Aorta (tissue), 5 donors: ENCODE measurements at places on chromosomes 13 and 19. TPM values are rescaled to one million over a fixed set of nuclear protein-coding genes. Genes with fewer than 3 reads are reported as not detected.

DNA sequence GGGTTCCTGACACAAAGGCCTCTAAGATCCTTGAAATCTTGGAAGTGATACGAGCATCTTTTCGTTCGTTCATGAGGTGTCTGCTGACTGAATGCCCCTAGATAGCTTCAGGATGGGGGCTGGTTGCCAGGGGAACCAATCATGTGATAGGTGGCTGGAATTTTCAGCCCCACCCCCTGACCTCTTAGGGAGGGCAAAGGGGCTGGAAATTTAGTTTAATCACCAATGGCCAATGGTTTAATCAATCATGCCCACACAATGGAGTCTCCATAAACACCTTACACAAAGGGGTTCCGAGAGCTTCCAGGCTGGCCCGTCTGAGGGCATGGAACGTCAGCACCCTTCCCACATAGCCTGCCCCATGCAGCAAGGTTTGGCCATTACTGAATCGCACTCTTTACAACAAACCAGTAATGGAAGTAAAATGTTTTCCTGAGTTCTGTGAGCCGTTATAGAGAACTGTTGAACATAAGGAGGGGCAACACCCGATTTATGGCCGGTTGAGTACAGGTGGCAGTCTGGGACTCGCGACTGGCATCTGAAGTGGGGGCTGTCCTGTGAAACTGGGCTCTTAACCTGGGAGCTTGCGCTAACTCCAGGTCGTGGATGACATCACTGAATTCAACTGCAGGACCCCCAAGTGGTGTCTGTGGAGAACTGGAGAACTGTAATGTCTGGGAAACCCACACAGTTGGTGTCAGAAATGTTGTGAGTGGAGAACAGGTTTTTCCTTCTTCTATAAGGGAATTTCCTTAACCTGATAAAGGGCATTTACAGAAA is 25.6 kb downstream of the MLLT1 start:
- no peak for DNase-seq

GRCh38 chr13:90545070-90545840 is 802.2 kb upstream of the MIR17HG start:
- DNase-seq = no peak

- DNase-seq = no peak
These were observed 310.3 kb downstream of the KLF5 start for GRCh38 chr13:73369095-73369494.

GRCh38 chr19:18494267-18494607 is 27.6 kb downstream of the ELL start:
- DNase-seq = no peak

Gene UPK1A
- not detected for total RNA-seq

- no peak for DNase-seq
These were observed 230.2 kb downstream of the TUBA3C start for GRCh38 chr13:18951412-18951811.

DNA sequence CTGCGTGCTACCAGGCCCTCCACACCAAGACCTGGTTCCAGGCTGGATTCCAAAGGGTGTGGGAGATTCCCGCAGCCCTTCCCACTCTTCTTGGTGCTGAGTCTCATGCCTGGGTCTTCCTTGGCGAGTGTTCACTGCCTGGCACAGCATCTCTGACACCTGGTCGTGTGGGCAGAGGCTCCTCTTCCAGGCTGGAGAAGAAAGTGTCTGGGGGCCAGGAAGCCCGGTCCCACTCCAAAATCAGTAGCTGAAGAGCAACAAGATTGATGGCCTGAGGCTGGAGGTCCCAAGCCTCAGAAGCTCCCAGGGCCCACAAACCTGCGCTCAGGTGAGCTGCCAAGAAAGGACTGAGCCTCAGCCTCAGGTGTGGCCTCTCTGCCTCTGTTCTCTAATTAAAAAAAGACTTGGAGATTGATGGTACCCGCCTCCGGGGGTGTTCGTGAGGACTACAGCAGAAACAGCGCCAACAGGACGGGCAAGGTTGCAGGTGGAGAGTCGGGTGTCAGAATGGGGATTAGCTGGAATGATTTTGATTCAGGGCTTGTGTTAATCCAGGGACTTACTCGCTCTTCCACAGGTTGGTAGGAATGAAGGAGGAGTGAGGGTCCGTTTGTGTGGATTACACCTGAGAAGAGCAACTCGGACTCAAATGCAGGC is 217.5 kb downstream of the TEX29 start:
- no peak for DNase-seq

DNA sequence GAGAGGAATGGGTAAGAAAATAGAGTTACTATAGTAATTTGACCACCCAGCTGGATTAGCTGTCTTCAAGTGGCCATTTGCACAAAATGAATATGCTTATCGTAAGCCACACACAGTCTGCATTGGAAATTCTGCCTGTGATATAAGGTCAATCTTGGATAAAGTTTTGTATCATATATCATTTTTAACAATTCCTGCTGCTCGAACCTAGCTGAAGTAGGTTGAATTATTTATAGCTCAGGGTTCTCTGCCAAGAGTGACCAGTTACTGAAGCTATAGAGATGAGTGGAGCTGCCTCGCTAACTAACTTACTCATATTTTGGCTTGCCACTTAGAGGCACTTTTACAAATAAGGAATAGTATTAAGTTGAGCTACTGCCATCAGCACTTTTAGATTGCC is 220.9 kb downstream of the RGCC start:
- DNase-seq = no peak

Gene C5AR2
- 8.0 TPM for total RNA-seq
